ENCODE measurements at places on chromosomes 4 and X. TPM values are rescaled to one million over a fixed set of nuclear protein-coding genes. Genes with fewer than 3 reads are reported as not detected.

- DNase-seq: no peak
- no peaks in the 10 kb centered on the region for H3K36me3 ChIP-seq
- H3K27ac ChIP-seq: no peak overlapping the region
These were observed 18.3 kb upstream of the MSL3 start for GRCh38 chrX:11739776-11740175.

GRCh38 chrX:73765776-73766430 is 202.9 kb downstream of the CHIC1 start:
- no peak overlapping the region for H3K27ac ChIP-seq
- no peaks in the 10 kb centered on the region for H3K36me3 ChIP-seq
- no peak overlapping the region for H3K4me3 ChIP-seq
- no peak for DNase-seq
- no peaks in the 10 kb centered on the region for H3K4me1 ChIP-seq

DNA sequence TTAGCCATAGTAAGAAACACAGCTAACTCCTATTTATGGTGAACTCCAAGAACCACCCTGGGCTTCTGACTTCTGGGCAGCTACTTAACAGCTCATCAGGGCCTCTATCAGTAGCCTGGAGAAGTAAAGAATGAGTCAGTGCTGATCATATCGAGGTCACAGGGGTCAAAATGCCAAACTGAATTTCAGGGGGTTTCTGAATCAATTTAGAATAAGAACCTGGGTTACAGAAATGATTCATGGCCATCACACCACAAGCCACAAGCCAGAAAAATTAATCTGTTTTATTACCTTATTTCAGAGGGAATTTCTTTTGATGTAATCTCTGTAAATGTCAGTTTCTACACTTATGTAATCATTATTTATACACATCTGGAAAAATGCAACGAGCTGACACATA is 64.4 kb downstream of the CHST7 start:
- H3K36me3 ChIP-seq: no peaks in the 10 kb centered on the region
- no peak overlapping the region for H3K4me3 ChIP-seq
- H3K27me3 ChIP-seq: no peaks in the 10 kb centered on the region
- H3K27ac ChIP-seq: no peak overlapping the region
- DNase-seq: no peak
- H3K4me1 ChIP-seq: no peaks in the 10 kb centered on the region

- no peak overlapping the region for H3K27ac ChIP-seq
- H3K4me3 ChIP-seq: no peak overlapping the region
- no peaks in the 10 kb centered on the region for H3K4me1 ChIP-seq
- H3K36me3 ChIP-seq: no peaks in the 10 kb centered on the region
These were observed 112.3 kb upstream of the LIMCH1 start for GRCh38 chr4:41425650-41426049.

DNA sequence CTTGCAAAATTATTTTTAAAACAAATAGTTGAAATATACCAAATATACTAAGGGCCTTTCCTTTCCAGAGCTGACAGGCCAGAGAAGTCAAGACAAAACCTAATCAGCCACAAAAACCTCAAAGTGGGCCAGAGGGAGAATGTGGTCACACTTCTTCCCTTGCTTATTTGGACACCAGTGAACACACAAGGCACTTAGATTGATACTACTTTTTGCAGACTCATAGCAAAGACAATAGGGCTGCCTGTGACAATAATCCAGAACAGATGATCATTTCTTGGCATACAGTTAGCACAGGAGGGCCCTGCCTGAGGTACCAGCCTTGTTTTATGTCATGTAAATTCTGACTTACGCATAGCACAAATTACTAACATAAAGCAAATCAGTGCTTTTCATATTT is 215.7 kb upstream of the NEIL3 start:
- DNase-seq: no peak
- H3K36me3 ChIP-seq: no peaks in the 10 kb centered on the region
- H3K27me3 ChIP-seq: no peaks in the 10 kb centered on the region
- H3K4me1 ChIP-seq: peaks cover 1% of the 10 kb centered on the region
- no peak overlapping the region for H3K4me3 ChIP-seq

The TBC1D19 gene
- 14.3 TPM for total RNA-seq

The C4orf54 gene
- total RNA-seq: 0.15 TPM

The AR gene
- total RNA-seq: 27.1 TPM

Data from ovary (tissue), 10 donors.